ENCODE measurements at places on chromosomes 2 and 18.
A peak's percentile ranks its signal among the peaks of the same experiment; 100 is the strongest.

- no peak for DNase-seq
These were observed 41.5 kb upstream of the CYRIA start for GRCh38 chr2:16707014-16707623.

DNA sequence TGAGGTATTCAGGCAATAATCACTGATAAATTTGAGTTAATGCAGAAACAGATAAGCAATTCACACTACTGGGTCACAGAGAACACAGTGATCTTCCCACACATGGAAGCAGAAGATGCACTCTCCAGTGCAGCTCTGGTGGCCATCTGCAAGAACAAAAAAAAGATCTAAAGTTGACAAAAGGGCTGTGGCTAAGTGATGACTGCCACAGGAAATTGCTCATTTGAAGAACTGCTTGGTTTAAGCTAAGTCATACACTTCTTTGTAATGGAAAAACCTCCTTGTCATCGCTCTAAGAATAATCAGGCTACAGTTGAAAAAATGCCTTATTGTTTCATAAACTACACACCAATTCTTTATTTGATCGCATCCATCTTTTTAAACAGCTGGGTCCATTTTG is 115.1 kb downstream of the DTNB start:
- DNase-seq = no peak

DNA sequence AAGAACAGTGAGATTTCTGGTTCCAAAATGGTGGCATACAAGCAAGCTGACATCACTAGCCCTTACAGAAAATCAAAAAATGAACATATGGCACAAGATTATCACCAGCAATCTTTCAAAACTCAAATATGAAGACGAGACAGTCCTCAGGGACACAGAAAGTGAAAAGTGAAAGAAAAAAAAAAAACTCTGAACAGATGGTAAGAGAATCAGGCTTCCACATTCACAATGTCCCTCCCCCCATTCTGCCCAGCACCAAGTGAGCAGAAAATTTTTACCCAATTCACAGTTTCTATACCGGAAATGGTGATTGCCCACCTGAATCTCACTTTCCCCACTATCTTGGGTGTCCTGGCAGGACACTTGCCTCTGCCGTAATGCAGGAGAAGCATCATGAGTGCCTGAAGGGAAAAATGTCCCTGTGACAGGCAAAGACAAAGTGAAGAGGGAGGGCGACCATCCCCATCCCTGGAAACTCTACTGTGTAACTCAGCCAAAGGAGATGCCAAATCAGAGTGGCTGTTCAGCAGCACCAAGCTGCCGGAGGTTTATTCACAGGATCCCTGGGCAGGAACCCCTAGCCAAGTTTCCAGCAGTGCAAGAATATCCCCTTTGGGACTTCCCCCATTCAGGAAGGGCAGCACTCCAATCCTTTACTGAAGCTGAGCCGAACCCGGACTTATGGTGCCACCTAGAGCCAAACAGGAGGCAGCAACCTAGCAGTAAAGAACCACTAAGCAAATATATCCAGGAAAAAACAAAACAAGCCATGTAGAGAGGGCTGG is 312.2 kb downstream of the LRATD1 start:
- DNase-seq = peak; percentile 13

DNA sequence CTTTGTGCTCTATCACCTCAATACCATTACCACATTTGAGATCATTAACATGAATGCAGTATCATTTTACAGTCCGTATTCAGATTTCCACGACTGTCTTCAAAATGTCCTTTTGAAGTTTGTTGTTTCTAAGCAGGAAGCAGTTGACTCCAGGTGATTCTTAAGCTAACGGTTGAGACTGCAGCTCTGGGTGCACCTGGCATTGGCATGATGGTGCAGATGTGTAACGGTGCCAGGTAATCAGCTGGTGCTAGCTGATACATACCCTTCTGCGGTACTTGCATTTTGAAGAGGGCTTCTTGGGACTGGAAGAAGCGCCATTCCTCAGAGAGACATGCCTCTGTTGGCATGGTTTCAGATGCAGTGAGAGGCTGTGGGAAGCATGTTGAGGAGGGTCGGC is 19.5 kb downstream of the SIGLEC15 start:
- no peak for DNase-seq

DNA sequence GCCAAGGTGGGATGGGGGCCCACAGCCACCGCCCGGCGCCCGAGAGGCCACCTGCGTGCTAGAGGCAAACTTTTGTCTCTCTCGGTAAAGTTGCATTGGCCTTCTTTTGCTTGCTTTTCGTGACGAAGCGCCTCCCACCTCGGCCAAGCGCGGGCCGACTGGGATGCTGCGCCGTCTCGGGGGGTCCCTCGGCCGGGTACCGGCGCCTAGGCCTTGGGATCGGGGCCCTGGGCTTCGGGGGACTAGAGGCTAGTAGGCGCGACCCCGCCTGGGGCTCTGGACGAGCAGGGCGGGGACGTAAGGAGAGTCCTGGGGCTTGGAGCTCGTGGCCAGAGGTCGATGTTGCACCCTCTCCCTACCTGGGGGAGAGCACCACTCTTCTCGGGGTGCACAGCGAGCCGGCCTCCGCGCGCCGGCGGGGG is 545 bp downstream of the GLI2 start:
- no peak for DNase-seq

DNA sequence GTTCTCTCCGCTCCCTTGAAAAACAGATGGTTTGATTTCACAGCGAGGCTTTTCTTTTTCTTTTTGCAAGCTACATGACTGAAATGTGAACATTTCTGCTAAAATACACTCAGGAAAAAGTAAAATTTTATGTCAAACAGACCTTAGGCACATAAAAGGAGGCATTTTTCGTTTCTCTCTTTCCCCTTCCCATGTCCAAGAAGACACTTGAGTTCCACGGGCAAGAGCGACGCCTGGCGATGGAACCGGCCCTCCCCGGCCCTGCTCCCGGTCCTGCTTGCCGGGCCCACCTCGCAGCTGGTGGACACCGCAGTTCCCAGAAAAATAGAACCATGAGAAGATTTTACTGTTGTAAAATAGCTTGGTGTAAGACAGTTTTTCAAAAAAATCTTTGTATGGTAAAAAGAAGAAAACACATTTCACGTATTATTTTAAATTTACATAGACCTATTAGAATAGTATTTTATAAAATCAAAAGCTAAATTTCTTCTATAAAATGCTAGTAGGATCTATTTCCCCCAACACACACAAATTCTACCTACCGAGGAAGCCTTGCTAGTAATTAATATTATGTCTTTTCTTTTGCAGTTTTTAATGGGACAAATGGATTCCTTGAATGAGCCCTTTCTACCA is 2.3 kb upstream of the ALKAL2 start:
- DNase-seq = no peak

- no peak for DNase-seq
These were observed 7.8 kb downstream of the ATG4B start for GRCh38 chr2:241645056-241645914.

GRCh38 chr2:37653805-37654378 is 17.6 kb downstream of the CDC42EP3 start:
- DNase-seq = peak; percentile 79

DNA sequence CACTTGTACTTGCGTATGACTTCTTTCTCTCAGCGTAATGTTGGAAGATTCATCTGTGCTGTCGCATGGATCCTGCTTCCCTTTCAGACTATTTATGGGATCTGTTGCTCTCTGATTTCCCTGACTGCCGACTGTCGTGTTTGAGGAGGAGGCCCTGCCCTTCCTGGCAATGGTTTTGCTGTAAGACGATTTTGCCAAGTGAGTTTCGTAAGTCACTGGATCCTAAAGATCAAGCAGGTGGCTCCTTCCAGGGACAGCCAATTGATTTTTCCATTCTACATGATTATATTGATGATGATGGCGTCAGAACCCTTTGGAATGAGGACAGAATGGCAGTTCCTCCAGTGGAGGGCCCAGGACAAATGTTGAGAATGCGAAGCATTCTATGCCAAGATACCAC is 8.7 kb upstream of the B3GNT2 start:
- no peak for DNase-seq

- no peak for DNase-seq
These were observed 323.9 kb upstream of the ID2 start for GRCh38 chr2:8357738-8358518.

DNA sequence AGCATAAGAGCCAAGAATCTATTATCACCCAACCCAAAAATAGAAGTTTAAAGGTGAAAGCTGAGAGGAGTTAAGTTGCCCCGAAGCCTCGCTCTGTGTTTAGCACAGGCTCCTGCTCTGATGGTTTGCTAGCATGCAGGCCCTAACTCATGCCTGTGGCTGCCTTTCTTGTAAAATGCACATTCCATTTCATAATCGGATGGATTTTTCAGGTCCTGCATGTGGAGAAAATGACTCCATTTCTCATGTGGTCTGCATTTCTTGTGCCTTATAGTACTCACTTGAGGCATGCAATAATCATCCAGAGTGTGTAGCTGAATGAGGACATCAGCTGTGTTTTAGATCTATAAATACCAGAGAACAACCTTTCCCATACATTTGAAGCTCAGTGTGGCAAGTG is 381.8 kb downstream of the CPS1 start:
- DNase-seq = no peak

- DNase-seq = no peak
These were observed 73.8 kb downstream of the RRM2 start for GRCh38 chr2:10196110-10196892.

DNA sequence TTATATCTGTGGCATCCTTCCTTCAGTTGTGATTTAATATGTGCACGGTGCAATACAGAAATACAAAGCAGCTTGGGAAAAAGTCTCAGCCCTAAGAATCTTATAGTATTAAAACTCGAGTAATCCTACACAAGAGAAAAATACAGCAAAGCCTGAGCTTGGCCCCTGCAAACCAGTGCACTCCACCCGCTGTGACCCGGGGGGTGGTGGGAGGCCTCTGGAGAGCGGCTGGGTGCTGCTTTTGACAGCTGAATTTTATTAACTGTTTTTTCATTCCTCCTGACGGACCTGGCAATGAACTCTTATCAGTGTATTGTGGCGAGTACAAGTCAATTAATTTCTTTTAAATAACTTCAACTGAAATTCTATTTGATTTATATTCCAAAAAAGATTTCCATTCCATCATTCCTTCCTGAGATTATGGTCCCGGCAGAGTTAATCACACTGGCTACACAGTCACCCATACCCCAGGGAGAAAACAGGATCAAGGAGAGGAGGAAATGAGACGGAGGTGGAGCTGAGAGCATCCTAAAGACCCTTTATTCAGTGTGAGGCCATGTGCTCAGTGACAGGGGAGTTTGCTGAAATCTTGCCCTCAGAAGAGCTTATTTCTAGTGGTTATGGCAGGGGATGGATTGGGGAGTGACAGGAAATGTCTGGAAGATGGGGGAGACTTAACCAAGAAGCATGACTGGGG is 124.8 kb downstream of the KLHL29 start:
- no peak for DNase-seq

- no peak for DNase-seq
These were observed 336.9 kb upstream of the PIK3C3 start for GRCh38 chr18:41618147-41618546.

- no peak for DNase-seq
These were observed 5.0 kb downstream of the COLEC12 start for GRCh38 chr18:495452-495851.

DNA sequence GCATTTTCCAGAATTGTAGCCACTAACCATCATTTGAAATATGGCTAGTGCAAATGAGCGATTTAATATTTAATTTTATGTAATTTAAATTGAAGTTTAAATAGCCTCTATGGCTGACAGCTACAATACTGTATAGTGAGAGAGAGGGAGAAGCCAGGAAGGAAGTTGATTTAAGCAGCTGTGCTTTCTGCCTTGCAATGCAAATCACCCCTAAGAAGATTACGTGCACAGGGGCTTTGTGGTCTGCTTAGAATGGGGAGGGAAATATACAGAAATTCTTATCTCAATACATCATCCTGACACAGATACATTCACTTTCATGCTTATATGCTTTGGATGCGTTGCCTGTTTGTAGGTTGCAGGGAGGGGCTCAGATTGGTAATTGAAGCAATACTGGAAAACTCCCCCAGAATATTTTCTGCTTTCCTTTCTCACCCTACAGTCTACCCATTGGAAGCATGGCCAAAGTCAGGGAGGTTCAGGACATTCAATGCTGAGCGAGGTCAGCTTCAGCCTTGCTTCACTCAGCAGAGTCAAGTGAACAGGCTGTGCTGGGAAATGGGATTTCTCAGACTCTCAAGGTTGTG is 674.0 kb downstream of the CNTNAP5 start:
- no peak for DNase-seq

DNA sequence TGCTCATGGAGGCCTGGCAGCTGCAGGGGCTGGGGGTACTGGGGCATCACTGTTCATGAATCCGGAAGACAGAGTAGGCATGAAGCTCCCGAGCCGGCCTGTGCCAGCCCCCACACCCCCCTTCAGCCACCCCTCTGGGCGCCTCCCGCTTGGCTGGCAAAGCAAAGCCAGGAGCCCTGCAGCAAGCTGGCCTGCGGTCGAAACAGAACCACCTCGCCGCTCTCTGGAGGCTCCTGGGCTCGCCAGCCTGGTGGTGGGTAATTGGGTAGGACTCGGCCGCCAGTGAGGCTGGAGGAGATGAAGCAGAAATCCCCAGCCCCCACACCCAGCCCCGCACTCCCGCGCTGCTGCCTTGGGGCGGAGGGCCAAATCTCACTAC is 70.9 kb upstream of the GPC1 start:
- no peak for DNase-seq

GRCh38 chr18:75053028-75053629 is 155.8 kb downstream of the PTGR3 start:
- no peak for DNase-seq

DNA sequence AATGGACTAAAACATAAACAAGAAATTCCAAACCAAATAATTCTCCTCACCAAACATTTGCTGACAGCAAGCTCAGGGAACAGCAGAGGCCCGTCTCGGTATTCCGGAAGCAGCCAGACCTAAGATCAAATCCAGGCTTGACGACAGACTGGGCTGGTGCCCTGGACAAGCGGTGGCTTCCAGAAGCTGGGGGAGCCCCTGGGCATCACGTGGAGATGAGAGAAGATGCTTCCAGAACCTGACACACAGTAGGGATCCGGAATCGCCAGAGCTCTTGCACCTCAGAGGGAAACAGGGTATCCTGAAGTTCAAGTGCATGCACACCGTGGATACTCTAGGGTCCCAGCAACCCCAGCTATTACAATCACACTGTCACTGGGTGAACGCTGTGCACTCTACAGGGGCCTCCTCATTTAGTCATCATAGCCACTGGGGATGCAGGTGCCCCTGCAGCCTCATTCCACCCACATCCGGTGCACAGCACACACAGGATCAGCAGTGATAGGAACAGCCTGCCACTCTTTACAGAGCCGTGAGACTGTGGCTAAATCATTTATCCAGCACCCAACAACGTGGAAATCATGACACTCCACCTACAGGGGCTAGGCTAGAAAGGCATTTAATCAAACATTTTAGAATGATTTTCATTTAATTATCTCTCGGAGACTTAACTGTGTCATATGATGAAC is 102.6 kb downstream of the HDAC4 start:
- DNase-seq = no peak
